ENCODE measurements at places on chromosomes 12 and 14. TPM values are rescaled to one million over a fixed set of nuclear protein-coding genes. Genes with fewer than 3 reads are reported as not detected.

DNA sequence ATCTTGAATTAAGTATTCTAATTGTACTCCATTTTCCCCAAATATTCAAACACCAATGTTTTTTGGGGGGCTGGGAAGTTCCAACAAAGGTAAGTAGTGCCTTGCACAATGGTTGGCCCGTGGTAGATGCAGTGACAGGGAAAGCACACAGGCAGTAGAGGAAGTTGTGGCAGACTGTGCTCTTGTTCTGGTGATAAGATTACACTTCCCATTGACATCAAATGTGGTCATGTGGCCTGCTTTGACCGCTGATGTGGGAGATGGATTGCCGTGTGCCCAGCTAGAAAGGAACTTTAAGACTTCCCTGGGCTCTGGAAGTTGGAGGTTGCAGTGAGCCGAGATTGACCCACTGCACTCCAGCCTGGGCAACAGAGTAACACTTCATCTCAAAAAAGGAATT lies 223.8 kb downstream of the VRK1 start:
- no peak for DNase-seq

- DNase-seq, result no peak
These were observed 6.2 kb upstream of the KRT2 start for GRCh38 chr12:52658196-52658595.

The NPFF gene
- not detected for total RNA-seq

The SPRYD4 gene
- total RNA-seq, result 3.6 TPM

DNA sequence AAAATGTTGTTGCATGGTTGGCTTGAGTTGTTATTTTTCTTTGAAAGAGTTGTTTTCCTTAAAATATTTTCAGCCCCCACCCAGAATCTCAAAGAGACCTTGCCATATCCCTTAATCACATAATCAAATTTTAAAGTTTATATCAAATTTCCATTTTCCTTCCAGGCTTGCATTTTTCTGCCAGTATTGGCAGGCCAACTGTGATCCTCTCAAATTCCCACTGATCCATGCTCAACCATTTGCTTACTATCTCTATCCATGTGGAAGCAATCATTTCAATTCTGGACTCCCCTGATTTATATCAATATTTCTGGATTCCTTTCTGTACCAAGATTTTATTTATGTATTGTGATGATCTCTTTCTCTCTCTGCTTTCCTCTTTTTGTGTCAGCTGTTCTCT lies 64.2 kb upstream of the PYGL start:
- no peak for DNase-seq

The CCDC38 gene
- not detected for total RNA-seq

The REP15 gene
- 1.6 TPM for total RNA-seq

The FAM186B gene
- not detected for total RNA-seq

GRCh38 chr12:57332646-57333312 lies 81.8 kb upstream of the STAC3 start:
- DNase-seq, result no peak

DNA sequence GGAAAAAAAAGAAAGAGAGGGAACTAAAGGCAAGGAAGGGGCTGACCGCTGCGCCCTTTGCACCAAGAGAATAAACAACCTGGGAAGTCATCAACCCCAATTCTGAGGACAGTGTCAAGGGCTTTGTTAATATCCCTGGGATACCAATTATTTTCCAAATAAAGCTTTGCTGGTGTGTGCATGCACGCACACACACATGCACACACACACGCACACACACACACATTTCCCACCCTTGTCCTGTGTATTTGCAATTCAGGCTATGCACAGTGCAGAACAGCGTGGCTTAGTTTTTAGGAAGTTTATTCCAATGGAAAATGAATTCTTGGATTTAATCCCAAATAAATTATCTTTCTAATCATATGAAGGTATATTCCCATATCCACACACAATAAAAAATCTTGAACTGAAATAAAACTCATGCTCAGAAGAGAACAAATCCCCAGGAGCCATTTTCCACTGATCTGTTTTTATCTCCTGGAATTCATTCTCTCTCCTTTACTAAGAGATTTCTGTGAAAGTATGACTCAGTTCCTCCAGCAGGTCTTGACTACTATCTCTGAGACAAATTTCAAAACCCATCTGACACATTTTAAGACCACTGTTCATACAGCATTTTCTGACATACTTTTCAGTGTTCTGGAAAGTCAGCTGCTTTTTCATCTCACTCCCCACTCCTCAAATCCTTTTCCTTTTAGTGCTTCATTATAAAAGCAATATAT lies 334.4 kb upstream of the ATP2B1 start:
- no peak for DNase-seq

- no peak for DNase-seq
These were observed 1095.7 kb downstream of the AACS start for GRCh38 chr12:126160912-126161311.

DNA sequence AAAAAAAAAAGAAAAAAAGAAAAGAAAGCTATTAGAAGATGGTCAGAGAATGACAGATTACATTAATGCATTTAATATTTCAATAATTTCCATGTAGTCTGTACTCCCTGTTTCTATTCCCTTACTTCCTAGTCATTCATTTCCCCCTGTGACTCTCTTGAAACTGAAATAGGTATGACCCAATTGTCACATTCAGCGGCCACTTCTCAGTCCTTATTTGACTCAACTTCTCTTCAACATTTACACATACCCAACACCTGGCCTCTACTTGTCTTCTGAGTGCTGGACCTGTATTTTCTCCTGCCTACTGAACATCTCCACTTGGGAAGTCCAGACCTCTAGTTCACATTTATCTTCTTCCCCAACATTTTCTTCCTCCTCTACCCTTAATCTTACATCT lies 7.2 kb downstream of the EEA1 start:
- no peak for DNase-seq

The FAM90A1 gene
- total RNA-seq, result 0.54 TPM

- DNase-seq, result peak; percentile 17
These were observed 500.4 kb downstream of the GALC start for GRCh38 chr14:87492561-87492960.

DNA sequence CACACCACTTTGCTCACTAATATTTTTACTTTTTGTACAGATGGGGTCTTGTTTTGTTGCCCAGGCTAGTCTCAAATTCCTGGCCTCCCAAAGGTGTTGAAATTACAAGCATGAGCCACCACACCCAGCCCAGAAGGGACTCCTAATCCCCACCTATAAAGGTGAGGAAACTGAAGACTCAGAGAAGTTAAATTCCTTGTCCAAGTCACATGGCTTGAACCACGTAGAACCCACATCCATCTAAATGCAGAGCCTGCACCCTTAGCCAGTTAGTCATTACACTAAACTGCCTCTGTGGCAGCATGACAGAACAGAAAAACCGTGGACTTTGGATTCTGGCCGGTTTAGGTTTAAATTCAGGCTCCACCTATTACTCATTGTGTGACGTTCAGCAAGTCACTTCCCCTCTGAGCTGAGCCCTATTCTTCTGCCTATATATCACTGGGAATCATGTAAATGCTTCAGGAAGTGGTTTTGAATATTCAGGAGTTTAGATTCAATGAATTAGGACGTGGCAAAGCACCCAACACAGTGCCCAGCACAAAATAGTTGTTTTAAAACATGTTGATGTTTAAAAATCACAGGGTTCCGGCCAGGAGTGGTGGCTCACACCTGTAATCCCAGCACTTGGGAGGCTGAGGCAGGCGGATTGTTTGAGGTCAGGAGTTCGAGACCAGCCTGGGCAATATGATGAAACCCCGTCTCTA lies 3.0 kb upstream of the CORO1C start:
- no peak for DNase-seq

The PRKAB1 gene
- 37.5 TPM for total RNA-seq

The CIROP gene
- not detected for total RNA-seq

- no peak for DNase-seq
These were observed 105.7 kb downstream of the PLEKHA5 start for GRCh38 chr12:19234981-19235871.

The LRRC10 gene
- not detected for total RNA-seq

GRCh38 chr12:132583736-132584135 lies 26.6 kb downstream of the LRCOL1 start:
- peak; percentile 79 for DNase-seq

The PTPRO gene
- 32.5 TPM for total RNA-seq

DNA sequence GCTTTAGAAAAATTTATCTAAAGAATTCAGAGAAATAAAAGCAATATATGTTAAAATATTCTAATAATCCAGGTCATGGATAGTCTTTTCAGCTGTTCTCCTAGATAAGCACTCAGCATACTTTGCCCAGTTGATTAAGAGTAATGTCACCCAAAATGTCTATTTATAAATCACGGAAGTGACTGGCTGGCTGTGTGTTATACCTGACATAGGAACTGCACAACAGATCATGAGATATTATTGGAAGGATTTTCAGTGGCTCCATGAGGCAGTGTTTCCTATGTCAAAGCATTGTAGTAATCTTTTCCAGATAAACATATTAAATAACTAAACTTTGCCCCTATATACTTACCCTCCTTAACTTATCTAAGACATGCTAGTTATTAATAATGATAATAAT lies 128.8 kb downstream of the ITPR2 start:
- no peak for DNase-seq

The P2RX7 gene
- total RNA-seq, result not detected

GRCh38 chr14:28765831-28766468 lies 637 bp upstream of the FOXG1 start:
- peak; percentile 51 for DNase-seq

GRCh38 chr14:93648440-93649168 lies 139.7 kb downstream of the PRIMA1 start:
- no peak for DNase-seq

- DNase-seq, result no peak
These were observed 53.1 kb upstream of the NPFF start for GRCh38 chr12:53560351-53560750.

- DNase-seq, result no peak
These were observed 75.5 kb downstream of the RFLNA start for GRCh38 chr12:124370384-124370783.

The TAS2R20 gene
- 3.4 TPM for total RNA-seq

- DNase-seq, result no peak
These were observed 610.0 kb upstream of the LMO3 start for GRCh38 chr12:17215759-17216570.

The SERPINA6 gene
- total RNA-seq, result not detected

GRCh38 chr14:103286460-103286859 lies 47.6 kb upstream of the EIF5 start:
- DNase-seq, result no peak

DNA sequence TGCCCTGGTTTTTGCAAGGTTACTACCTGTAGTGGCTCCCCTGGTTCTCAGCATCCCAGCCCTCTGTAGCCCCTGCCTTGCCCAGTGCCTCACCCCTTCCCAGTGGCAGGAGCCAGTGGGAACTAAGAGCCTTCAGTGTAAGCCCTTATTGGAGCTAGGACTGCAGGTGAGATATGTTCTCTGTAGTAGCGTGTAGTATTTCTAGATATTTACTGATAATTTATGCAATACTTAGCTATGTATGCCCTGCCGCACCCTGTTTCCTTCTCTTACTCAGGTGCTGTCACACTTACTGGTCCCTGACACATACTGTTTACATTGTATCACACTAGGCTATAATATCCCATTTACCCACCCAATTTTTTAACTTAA lies 3.6 kb downstream of the BMAL2 start:
- DNase-seq, result no peak

The ARL1 gene
- total RNA-seq, result 20.0 TPM

The VPS33A gene
- 49.2 TPM for total RNA-seq

The TMED8 gene
- 9.8 TPM for total RNA-seq

The HOTAIR gene
- not detected for total RNA-seq

The KRT2 gene
- not detected for total RNA-seq

DNA sequence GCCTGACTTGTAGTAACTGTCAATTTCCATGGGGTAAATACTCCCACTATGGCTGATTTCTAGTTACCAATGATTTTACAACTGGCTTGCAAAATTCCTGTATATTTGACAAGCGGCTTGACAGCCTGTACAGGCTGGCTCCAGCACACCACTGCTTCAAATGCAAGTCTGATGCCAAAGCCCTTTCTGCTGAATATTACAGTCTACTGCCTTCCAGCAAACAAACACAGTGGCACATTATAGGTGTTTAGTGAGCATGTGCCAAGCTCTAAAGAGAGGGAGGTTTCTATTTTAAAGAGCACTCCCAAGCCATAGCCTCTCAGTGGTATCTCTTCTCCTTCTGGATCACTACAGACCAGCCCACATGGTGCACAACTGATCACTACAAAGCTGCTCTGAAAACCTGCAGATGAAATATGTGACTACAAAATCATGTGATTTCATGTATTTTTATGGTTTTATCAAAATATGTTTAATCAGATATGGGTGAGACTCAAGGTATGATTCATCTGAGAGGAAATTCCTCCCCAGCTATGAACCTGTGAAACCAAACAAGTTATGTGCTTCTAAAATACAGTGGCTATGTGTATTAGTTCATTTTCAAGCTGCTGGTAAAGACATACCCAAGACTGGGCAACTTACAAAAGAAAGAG lies 101.5 kb downstream of the RPAP3 start:
- no peak for DNase-seq

DNA sequence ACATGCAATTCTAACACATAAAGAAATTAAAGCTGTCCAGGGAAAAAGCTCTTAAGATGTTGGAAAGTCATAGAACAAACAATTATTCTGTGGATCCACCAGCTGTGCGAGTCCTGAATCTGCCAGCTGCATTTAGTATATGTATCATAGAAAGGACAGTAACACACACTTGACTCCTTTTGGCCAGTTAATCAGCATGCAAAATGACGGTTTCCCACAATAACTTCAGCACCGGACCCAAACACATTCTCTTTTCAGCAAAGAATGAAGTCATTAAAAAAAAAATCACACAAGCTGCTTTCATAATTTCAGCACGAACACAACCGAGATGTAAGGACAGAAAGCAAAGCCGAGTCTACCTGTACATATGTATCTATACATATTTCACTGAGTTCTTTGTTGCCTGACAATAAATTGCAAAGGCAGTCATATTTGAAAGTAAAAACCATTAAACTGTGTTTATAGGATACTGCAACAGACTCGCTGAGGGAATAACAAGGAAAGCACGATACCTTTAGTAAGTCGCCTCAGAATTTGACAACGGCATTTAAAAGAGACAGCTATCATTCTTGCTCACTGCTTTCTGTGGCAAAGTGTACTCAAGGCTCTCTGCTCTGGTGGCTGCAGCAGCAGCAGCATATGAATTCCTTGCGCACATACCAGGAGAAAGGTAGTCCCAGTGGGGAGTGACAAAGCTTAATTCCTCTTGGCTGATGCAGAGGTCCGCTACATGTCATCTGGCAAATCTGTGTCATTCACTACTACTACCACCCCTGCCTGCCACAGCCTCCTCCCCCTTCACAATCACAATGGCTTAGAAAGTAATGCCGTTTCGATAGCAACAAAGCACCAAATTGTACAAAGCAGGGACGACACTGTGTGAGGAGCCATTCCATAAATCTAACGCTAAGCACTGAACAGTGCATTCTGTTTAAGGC lies at the start of gene GRIP1:
TSS of gene GRIP1 (minus strand) at position 739 of the 938 bp plus-strand sequence. CDS start at position 567, 172 bp downstream.
- peak; percentile 24 for DNase-seq

The PMCH gene
- total RNA-seq, result not detected

The CLEC7A gene
- total RNA-seq, result not detected
